ENCODE measurements at places on chromosomes 11 and 22. TPM values are rescaled to one million over a fixed set of nuclear protein-coding genes. Genes with fewer than 3 reads are reported as not detected.

RASD2 gene
- 0.54 TPM for total RNA-seq

- peak; percentile 39 for DNase-seq
Measured at GRCh38 chr11:128574576-128575011, 12.8 kb downstream of the ETS1 start.

GRCh38 chr11:34407121-34407813 is 31.5 kb upstream of the CAT start:
- no peak for DNase-seq

DNA sequence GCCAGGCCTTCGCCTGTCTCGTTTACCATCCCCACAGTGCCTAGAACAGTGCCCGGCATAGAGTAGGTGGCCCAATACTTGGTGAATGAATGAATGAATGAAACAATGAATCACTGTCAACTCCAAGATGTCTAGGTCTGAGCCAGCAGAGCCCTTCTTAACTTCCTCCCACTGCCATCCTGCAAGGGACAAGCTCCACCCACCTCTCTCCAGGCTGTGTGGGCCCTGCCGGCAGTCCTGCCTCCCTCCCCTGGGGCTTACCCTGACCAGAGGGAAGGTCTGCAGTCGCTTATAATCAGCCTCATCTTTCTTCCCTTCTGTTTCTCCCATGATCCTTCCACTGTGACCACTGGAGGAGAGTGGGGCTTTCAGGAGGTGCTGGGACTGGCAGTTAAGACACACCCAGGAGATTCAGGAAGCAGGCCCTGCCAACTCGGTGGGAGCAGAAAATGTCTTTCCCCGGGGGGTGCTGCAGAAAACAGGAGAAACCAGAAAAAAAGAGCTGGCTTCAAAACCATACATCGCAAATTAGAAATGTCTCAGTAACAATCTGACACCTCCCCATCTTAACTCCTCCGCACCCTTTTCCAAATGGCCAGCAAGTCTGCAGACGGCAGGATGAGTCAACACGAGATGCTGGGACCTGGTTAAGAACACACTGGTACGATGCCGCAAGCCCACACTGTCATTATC is 11.4 kb downstream of the DNAL4 start:
- DNase-seq: peak; percentile 85

- DNase-seq: peak; percentile 95
Measured at GRCh38 chr11:67373648-67374570, 511 bp upstream of the CLCF1 start.
